Stimulated activated CD4-positive, alpha-beta T cell treated with anti-CD3 and anti-CD28 coated beads, Interleukin-15, amount 100 ng/mL, for 1 hour (primary cell): ENCODE measurements at places on chromosomes 3 and 15.

- DNase-seq = no peak
These were observed 55.4 kb downstream of the LIPC start for GRCh38 chr15:58487041-58487723.

DNA sequence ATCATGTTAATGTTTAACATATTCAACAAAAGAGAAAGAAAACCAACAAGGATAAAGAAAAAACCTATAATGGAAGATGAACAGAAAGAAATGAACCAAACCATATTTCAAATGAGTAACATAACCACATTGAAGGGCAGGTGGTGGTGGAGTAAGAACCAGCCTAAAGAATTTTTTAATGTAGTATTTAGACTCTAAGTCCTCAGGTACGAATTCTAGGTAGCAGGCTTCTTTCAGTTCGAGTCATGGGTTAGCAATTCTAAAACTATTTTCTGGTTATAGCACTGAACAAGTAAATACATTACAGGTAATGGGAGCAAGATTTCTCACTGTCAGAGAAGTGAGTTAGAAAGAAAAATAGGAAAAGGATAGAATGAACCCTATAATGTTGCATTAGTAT is 24.4 kb downstream of the DCBLD2 start:
- DNase-seq = no peak

GRCh38 chr3:108983051-108983450 is 29.4 kb upstream of the GUCA1C start:
- DNase-seq = no peak

DNA sequence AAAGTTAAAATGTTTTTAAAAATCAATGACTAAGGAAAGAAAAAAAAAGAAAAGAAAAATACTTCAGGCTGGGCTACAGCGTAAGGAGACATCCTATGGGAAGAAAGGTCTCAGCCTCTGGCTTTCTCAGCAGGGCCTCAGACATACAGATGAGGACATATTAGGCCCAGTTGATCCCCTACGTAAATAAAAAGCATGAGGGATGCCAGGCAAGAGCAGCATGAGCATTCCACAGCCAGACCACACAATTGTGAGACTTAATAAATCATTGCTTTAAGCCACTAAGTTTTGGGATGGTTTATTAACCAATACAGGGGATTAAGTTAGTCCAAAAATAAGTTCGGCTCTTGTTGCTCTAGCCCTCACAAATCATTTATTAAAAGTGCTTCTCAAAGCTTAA is 394.1 kb upstream of the NECTIN3 start:
- DNase-seq = no peak

- DNase-seq = no peak
These were observed 38.8 kb upstream of the IQSEC1 start for GRCh38 chr3:13111873-13112520.

- DNase-seq = no peak
These were observed 548.0 kb upstream of the CCDC54 start for GRCh38 chr3:106829206-106829605.

DNA sequence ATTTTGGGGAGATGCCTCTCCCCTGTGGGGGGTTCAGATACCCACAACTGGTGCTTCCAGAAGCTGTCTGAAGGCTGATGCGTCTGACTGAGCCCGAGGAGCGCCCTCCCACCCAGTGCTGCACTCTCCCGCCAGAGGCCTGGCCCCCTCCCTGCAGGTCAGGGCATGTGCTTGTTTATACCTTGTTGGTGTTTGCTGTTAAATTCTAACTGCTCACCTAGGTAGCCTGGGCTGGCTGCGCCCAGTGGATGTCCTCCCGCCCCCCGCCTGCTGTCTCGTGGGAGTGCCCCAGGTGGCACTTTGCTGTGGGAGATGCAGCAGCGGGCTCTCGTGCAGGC is 12.9 kb downstream of the KLF13 start:
- no peak for DNase-seq

- no peak for DNase-seq
These were observed 589 bp downstream of the NEIL1 start for GRCh38 chr15:75347222-75348033.

GRCh38 chr15:41798607-41799487 is 24.6 kb downstream of the MAPKBP1 start:
- DNase-seq = no peak

GRCh38 chr3:182905623-182906022 is 74.7 kb downstream of the DCUN1D1 start:
- no peak for DNase-seq

DNA sequence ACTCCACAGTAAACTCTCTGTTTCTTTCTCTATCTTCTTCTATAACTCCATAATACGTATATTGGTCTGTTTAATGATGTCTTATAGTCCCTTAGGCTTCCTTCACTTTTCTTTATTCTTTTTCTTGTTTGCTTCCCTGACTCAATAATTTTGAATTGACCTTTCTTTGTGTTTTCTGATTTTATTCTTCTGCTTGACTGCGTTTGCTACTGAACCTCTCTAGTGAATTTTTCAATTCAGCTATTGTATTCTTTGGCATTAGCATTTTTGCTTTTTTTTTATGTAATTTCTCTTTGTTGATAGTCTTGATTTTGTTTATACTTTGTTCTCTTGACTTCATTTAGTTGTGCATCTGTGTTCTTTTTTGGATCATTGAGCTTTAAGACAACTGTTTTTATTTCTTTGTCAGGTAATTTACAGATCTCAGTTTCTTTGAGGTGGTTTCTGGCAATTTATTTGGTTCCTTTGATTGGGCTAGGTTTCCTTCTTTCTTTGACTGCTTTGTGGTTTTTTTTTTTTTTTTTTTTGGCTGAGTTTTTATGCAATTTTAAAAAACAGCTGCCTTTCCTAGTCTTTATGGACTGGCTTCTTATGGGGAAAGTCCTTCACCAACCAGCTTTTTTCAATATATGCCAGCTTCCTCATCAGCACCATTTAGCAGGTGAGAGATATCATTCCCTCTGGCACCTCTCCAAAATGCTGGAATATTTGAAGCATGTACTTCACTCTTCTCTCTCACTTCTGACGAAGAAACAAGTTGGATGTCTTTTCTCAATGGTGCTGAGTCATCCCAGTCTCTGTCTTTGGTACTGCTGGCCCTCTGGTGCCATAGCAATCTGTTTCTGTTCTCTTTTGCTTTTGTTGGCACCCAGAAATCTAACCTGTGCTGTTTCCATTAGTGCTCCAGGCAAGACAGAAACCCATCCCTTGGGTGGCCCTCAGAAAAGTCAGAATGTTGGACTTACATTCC is 17.6 kb downstream of the RSRC1 start:
- no peak for DNase-seq

DNA sequence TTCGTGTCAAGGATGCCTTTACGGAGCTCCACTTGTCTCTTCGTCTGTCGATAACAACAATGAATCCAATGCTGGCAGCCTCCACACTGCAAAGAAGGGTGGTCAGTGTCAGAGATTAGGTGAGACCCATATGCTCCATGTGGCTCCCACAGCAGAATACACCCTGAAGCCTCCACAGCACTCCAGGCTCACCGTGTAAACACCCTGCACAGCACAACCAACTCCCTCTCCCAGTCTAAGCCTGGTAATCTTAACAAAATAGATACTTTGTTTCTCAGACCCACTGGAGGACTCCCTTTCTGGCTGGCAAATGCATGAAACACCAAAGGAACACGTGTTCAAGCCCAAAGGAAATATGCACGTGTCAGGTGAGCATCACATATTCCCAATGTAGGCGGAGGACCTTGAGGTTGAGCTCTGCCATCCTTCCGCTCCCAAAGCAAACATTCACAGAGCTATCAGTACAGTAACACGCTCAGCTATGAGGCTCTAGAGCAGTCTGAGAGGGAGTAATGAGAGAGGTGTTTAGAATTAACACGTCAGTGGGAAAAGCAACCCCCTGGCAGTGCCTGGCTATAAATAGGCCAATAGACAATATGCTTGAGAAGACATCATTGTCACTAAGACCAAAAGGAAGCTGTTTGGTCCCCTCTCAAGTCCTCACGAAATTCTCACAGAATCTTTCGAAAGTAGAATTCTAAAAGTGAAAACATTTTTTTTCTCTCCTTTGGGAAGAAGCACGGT is 86.7 kb downstream of the MCF2L2 start:
- DNase-seq = no peak

GRCh38 chr3:159807137-159808040 is 181.2 kb upstream of the IL12A start:
- no peak for DNase-seq

GRCh38 chr3:130948929-130949328 is 55.0 kb downstream of the ATP2C1 start:
- no peak for DNase-seq

DNA sequence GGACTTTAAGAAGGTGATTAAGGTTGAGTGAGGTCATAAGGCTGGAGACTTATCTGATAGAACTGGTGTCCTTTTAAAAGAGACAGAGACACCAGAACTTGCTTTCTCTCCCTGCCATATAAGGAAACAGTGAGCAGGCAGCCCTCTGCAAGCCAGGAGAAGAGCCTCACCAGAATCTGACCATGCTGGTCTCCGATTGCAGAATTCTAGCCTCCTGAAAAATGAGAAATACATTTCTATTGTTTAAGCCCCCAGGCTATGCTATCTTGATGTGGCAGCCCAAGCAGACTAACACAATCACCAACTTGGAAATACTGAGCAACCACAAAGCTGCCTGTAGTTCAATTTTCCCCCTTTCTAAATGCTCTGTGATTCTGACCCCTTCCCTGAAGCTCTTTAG is 161.4 kb upstream of the RARB start:
- no peak for DNase-seq

- DNase-seq = no peak
These were observed 4.4 kb upstream of the ZNF609 start for GRCh38 chr15:64455961-64456371.

DNA sequence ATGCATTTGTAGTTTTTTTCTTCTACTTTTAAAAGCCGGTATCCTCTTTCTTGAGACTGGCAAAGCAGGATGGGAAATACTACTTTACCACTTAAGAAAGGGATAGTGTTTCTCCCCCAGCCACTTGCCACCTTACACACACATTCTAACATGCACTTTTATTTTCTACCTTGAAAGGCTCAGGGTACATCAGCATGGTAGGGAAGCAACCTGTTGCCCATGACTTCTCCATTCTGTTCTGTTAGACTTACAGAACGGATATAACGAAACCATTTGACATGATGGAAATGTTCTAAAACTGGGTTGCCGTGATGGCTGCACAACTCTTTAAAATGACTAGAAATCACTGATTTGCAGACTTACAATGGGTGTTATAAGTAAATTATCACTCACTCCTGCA is 405.5 kb downstream of the SHQ1 start:
- DNase-seq = no peak

- DNase-seq = no peak
These were observed 81.8 kb downstream of the PLSCR2 start for GRCh38 chr3:146387566-146387965.
